ENCODE measurements at places on chromosomes 3 and 15. TPM values are rescaled to one million over a fixed set of nuclear protein-coding genes. Genes with fewer than 3 reads are reported as not detected.

SRGAP3 gene
- total RNA-seq = 12.1 TPM

PCLAF gene
- total RNA-seq = 27.2 TPM

CERS3 gene
- 1.5 TPM for total RNA-seq

PLA2G4E gene
- not detected for total RNA-seq

C3orf70 gene
- total RNA-seq = 0.64 TPM

HLTF gene
- 84.0 TPM for total RNA-seq

PIAS1 gene
- total RNA-seq = 33.2 TPM

CCDC80 gene
- 5.2 TPM for total RNA-seq

STRA6 gene
- 20.1 TPM for total RNA-seq

PLA2G4D gene
- total RNA-seq = 0.07 TPM

- DNase-seq = no peak
Measured at GRCh38 chr3:87732294-87732693, 326.5 kb downstream of the CGGBP1 start.

DNA sequence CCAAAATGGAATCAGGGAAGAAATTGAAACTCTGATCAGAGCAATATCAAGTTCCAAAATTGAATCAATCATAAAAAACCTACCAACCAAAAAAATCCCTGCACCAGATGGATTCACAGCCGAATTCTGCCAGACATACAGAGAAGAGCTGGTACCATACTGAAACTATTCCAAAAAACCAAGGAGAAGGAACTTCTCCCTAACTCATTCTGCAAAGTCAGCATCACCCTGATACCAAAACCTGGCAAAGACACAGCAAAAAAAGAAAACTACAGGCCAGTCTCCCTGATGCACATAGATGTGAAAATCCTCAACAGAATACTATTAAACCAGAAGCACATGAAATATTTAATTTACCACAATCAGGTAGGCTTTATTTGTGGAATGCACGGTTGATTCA, 118.1 kb downstream of the MYRIP start:
- DNase-seq = no peak

DNA sequence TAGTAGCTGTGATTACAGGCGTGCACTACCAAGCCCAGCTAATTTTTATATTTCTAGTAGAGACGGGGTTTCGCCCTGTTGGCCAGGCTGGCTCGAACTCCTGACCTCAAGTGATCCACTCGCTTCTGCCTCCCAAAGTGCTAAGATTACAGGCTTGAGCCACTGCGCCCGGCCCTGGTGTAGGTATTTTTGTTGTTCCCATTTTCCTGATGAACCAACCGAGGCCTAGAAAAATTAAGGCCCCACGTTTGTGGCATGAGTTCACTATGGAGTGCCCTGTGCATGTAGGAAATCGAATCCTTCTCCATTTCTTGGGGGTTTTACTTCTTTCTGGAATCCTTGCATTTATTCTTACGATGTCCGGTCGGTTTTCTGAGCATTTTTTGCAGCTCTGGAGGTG, 14.3 kb upstream of the TATDN2 start:
- DNase-seq = no peak

DNA sequence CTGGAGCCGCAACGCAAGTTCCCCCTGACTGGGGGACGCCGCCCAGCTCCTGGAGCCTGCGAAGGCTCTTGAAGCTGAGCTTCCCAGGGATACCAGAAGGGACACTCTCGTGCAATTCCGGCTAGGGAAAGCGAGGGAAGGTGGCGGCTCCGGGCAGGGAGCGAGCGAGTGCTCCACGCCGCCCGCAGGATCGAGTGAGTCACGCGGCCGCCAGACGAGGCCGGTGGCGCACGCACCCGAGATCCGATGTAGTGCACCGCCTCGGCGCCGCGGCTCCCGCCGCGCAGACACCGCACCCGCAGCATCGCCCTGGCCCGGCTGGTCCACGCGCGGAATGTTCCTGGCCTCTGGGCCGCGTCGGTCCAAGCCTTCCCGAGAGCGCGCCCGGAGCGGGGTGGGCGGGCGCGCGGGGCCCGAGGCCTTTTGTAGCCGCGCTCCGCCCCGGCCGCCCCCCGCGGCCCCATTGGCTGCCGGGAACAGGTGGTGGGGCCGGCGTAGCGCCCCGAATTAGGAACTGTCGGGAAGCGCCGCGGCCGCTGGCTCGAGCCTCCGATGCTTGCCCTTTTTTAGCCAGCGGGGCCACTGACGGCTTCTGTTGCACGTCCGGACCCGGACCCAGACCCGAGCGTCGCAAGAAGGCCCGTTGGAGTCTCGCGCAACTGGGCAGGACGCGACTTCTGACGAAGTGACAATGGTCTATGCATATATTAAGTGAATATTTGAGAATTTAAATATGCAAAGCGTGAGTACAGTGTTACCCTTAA, at the start of gene GATM:
Gene GATM (minus strand): TSS at position 396 of the 764 bp plus-strand sequence. CDS start 91 bp downstream, at position 305.
- DNase-seq = peak; percentile 74

- DNase-seq = no peak
Measured at GRCh38 chr15:42392309-42393024, 33.2 kb downstream of the CAPN3 start.

GRCh38 chr3:184785890-184786279, 26.1 kb upstream of the VPS8 start:
- DNase-seq = no peak

DNA sequence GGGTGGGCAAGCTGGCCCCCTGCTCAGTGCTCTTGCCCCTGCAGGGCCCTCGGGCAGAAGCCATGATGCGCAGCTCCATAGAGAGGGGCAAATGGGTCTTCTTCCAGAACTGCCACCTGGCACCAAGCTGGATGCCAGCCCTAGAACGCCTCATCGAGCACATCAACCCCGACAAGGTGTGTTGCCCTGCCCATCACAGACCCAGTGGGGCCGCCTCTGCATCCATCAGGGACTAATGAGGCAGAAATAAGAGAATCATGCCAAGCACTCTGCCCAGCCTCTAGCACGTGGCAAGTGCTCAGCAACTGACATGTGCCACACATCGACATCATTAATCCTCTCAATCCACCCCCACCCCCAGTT, 49.4 kb downstream of the SEMA3G start:
- DNase-seq = no peak

DNA sequence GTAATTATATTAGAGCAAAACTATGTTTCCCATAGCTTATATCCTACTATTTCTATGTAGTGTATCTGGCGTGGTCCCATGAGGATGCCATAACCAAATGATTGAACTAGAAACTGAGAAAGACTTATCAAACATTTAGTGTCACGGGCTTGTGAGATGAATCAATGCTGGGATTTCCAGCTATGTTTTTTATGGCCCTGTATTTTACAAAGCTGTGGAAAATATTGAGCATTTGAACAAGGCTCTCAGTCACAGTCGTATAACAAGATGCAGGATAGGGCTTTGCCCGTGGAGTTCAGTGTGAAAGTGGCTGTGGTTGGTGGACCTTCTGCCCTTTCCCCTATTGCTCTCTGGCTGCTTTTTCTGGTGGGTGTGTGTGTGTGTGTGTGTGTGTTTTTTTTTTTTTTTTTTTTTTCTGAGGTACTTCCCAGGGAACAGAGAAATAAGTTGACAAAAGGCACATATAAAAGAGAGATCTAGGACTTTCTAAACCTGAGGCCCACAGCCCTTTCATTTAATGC, 60.7 kb downstream of the CACNA1D start:
- no peak for DNase-seq

GRCh38 chr15:62649793-62650420, 392.6 kb upstream of the TPM1 start:
- DNase-seq = no peak

- no peak for DNase-seq
Measured at GRCh38 chr15:55738715-55739114, 4.2 kb downstream of the PRTG start.

DNA sequence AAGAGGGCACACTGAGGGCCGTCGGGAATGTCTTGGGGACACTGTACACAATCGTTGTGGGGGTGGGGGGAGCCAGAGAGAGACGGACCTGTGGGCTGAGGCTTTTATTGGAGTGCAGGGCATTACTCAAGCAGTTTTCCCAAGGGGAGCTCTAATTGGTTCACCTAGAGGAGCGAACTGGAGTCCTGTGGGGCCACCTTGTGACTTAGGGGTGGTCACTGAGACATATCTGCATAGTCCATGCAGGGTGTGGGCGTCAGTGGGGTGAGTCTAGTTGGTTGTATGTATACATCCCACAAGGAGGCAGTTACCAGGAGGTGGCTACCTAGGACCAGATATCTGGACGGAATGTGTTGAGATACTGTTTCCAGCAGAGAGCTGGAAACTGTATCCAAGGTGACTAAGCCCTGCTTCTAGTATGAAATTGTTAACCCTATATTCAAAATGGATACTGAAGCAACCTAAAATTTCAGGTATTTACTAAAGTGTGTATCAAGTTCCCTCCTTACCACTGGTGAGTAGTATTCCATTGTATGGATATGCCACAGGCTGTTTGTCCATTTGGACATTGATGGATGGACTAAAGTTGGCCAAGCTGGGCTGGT, 2.6 kb upstream of the PIGZ start:
- DNase-seq = no peak

- DNase-seq = no peak
Measured at GRCh38 chr3:67077656-67078055, 79.5 kb downstream of the KBTBD8 start.

DNA sequence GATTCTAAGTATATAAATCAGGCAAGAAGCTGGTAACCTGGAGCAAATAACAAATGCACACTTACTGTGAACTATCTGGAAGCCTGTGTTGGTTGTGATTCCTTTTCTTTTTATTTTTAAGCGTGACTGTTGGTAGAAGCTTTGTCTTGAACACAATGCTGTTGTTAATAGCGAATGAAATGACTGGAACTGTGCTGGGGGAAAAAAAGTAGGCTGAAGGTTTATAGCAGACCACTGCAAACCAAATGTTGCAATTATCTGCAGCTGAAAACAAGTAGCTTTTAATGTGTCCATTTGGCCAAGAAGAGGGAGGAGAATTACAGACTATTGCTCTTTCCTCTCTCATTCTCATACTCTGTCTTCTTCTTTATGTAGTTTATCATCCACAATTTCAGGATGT, 184.5 kb upstream of the DNAJC19 start:
- DNase-seq = no peak

GRCh38 chr3:120369037-120369467, 19.9 kb upstream of the LRRC58 start:
- no peak for DNase-seq

DNA sequence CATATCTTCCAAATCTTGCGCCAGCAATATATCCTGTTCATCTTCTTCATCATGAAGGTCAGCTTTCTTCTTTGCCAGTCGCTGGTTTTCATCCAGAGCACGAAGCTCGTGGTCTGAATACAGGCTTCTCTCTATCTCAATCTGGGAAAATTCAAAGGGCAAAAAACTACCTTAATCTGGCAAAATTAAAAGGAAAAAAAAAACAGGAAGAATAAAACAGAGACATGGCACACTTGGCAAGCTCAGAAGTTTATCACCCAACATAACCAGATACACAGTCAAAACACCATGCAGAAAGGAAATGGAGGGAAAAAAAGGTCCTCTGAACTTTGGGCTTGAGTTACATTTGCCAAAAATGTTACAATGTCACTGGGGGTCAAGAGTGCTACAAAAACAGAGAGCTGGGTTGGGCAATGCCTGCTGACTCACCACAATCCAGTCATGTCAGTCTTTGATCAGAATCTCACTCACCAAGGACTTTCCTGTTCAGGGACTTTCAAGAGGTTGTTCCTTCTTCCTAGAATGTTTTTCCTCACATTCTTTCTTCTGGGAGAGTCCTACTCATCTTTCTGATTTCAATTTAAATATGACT, 1.5 kb downstream of the MRPL46 start:
- no peak for DNase-seq

- DNase-seq = no peak
Measured at GRCh38 chr15:70856177-70856883, 2.4 kb upstream of the LARP6 start.

GRCh38 chr3:177037241-177037640, 160.0 kb downstream of the TBL1XR1 start:
- DNase-seq = no peak

Measured in WTC11 (cell line).